ENCODE measurements at places on chromosomes 7 and 10.
A peak's percentile ranks its signal among the peaks of the same experiment; 100 is the strongest.

DNA sequence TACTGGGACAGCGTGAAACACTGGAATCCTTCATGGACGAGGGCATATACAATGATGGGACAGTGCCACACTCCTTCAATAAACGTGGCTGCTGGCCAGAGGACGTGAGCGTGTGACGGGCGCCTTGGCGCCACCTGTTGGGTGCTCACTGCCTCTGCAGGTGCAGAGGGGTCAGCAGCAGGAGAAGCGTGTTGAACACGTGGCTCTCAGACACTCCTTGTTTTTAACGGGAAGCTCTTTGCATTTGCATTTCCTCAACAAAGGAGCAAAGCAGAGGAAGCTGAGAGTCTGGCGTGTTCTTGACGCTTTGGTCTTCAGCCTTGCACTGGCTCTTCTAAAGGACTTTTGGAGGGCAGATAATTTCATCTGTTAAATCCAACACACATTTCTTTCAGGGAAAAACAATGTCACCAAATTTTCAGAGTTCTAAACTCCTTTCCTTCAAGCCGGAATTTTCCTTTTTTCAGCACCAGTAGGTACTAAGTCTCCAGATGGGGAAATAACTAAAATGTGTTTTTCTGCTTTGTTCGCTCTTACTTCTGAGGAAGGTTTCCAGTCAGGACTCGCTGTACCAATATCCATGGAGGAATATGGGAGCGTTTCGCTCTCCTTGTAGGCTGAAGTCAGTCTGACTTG is 2.9 kb upstream of the GET4 start:
- peak; percentile 69 for DNase-seq

- DNase-seq = no peak
Observed at GRCh38 chr7:91722831-91723230, 157.7 kb downstream of the MTERF1 start.

GRCh38 chr10:26044141-26044749 is 110.2 kb downstream of the MYO3A start:
- no peak for DNase-seq

GRCh38 chr7:116231949-116232348 is 21.6 kb downstream of the TES start:
- DNase-seq = no peak

DNA sequence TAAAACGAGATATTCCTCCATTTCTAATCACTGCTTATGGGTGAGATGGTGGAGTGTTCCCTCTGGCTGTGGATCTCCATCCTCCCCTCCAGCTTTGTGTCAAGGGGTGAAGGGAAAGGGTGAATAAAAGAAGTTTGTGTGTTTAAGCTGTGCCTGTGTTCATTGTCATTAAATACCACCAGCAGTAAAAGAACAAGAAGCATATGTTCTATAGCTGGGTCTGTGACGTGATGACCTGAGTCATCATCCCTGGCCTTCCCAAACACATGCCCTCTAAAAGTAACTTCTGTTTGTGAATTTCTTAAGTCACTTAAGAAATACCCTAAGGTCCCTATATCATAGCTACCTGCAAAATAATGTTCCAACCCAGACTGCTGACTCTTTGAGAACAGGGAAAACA is 104.9 kb downstream of the PPP1R17 start:
- no peak for DNase-seq

DNA sequence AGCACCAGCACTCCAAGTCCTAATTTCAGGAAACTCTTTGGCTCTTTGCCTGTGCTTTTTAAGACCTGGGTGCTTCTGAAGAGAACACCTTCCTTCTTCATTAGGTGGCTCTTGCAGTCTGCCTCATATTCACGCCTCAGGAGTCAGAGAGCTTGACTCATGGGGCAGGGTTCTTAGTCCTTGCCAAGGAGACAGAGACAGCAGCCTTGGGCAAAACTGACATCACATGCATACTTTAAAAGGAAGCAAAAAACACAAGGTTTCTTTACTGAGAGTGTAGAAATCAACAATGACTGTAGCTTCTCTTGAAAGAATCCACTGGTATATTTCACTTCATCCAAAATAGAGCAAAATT is 780.6 kb downstream of the INHBA start:
- no peak for DNase-seq

DNA sequence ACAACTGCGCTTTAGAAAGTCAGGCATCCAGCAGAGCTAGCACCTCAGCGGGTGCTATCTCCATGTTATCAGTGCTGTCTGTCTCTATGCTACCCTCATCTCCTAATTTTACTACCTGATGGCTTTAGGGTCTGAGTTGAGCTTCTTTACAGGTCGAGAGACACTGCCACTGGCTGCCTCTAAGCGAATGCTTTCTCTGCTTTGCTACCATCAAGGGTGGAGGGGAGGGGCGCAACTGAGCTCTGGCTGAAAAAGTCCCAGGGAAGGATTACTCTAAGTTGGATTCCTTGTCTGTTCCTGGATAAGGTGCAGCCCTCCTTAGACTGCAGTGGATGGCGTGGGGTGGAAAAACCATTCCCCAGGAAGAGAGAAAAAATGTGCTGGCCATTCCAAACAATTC is 105.7 kb downstream of the CDK14 start:
- no peak for DNase-seq

GRCh38 chr10:69630651-69631400 is 779 bp downstream of the FAM241B start:
- DNase-seq = no peak

- no peak for DNase-seq
Observed at GRCh38 chr10:26215935-26216584, 514 bp upstream of the GAD2 start.

DNA sequence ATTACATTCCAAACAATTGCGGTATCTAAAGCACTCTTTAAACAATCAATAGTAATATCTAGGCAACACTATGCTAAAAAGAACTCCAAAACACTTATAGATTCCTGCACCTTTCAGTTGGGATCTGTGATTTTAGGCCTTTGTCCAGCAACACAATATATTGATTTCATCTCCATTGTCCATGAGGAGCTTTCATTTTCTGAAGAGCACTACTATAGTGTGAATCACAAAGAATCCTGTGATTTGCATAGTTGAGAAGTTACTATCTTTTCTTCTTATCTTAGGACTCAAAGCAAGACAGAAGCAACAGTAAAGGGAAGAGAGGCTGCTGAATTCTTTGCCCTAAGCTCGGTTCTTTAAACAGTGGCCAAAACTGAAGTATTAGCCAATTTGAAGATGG is 846.8 kb downstream of the IPMK start:
- DNase-seq = no peak

DNA sequence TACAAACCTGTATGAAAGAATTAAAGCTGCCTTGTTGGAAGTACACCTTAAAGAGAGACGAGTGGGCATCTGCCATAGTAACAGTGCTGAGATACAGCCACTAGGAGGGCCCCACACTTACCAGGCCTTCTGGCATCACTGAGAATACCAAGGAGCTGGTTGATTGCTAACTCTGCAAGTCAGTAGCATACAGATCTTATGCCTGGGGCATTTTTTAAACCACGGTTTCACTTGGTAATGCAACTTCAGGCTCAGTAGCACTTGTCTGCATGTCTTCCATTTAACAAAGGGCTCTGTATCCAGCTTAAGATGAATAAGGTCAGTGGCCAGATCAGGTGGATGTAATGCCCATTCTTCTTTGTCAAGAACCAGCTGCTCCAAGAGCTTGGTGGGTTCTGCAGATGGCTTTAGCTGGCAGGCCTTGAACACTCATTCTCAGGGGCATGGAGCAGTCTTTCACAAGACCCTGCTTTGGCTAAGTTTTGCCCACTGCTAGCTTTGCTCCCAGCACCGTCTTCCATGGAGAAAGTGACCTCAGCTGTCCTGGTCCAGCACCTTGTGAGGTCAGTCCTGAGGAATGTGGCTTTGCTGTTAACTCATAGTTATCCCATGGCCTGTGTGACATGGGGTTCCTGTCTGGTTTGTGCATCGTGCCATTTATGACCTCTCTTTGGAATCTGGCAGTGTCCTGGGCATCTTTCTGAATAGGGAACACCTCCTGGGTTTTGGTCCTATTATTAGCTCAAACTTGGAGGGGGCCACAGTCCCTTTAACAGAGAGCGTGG is 68.1 kb downstream of the BMPER start:
- DNase-seq = no peak

DNA sequence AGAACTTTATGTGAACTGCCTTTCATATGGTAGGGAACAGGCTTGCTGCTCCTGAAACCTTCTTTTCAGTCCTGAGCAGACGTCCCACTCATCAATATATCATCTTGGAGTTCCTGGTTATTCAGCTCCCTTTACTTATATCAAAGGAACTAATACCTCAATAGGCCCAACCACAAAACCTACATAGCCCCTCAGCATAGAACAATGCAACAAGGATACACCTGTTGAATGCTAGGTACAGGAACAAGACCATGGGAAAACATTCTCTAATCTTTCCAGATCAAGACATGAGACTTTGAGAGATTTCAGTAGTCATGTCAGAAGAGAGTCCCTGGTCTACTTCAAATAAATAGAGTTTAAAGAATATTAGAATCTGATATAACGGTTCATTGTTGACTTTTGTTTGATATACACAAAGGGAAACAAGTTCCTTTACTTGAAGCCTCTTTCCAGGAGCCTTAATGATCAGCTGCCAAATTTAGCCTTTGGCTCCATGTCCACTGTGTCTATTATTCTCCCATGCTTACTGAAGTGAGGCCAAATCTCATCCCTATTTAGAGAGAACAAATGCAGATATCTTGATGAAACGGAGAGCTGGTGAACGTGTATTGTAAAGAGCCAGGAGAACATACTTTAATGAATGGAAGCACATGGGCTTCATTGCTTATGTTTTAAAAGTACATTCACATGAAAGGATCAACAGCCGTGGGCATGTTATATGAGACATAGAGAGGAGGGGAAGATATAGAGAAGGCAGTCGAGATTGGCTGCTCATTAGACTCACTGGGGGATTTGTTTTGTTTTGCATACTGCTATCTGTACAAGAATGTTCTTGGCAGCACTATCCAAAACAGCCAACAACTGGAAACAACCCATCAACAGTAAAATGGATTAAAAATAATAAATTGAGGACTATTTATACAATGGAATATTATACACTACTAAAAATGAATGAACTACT is 9.5 kb downstream of the RHOBTB1 start:
- no peak for DNase-seq

DNA sequence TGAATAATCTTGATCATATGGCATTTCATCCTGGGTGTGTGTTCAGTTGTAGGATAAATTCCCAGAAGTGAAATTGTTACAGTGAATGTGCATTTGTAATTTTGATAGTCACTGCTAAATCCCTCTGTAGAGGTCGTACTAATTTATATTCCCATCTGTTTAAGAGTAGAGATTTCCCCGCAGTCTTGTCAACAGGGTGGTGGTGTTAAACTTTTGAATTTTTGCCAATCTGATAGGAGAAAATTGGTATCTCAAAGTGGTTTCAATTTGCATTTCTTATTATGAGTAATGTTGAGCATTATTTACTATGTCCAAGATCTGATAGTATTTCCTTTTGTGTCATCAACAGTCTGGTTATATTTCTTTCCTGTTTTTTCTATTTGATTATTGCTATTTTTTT is 101.7 kb downstream of the AUTS2 start:
- no peak for DNase-seq

Data from hippocampal formation (tissue), 2 donors.